Stimulated activated CD8-positive, alpha-beta memory T cell treated with anti-CD3 and anti-CD28 coated beads, Interleukin-7, amount 100 ng/mL, for 1 hour (primary cell): ENCODE measurements at places on chromosomes 6 and 20.

DNA sequence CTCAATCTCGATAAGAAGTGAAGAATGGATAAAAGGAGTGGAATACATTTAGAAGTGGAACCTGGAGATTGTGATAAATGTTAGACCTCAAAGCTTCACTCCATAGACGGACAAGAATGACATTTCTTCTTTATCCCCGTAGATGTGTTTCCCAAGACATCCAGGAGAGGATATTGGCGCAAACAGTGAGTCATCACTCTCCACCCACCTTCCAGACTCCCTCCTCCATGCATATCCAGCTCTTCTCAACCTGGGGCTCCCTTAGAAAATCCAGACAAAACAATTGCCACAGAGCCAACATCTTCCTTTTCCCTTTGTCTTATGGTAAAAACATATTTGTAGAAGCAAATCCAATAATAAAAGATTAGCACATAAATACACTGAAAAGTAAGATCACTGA lies 586.1 kb downstream of the PTPRT start:
- DNase-seq = no peak

- no peak for DNase-seq
Measured at GRCh38 chr6:4359108-4359730, 223.8 kb upstream of the ECI2 start.

- DNase-seq = no peak
Measured at GRCh38 chr20:44756011-44756688, 10.5 kb downstream of the KCNK15 start.

- no peak for DNase-seq
Measured at GRCh38 chr6:149111556-149112115, 205.9 kb upstream of the TAB2 start.

DNA sequence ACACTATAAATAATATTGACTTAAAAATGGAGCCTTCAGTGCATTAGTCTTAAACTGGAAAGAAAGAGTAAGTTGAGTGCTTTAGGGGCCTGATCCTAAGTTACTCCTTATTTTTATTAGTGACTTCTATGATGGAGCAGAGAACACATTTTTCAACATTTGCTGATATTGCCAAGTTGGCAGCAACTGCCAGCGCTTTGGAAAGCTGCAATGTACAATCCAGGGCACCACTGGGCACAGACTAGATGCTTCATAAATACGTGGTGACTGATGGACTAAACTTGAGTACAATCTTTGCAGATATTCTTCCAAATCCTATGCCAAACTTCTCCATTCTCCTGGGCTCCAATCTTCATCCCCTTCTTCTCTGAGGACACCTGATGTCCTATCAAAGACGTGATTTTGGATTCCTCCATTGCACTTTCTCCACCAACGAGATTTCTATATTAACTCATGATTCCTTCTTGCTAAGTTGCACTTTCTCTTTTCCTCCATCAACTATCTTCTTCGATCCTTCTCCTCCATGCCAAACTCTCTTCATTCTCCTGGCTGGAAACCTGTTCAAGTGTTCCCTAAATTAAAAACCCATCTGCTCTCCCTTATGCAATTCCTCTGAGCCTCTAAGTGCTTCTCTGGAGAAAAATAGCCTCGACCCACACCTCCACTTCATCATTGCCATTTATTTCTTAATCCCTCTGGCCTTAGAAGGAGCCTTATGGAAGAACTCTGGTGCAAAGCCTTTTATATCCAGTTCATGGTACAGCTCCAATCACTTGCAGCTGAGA lies 28.5 kb upstream of the PAK5 start:
- DNase-seq = no peak

- no peak for DNase-seq
Measured at GRCh38 chr6:148441454-148441911, 98.8 kb downstream of the SASH1 start.

DNA sequence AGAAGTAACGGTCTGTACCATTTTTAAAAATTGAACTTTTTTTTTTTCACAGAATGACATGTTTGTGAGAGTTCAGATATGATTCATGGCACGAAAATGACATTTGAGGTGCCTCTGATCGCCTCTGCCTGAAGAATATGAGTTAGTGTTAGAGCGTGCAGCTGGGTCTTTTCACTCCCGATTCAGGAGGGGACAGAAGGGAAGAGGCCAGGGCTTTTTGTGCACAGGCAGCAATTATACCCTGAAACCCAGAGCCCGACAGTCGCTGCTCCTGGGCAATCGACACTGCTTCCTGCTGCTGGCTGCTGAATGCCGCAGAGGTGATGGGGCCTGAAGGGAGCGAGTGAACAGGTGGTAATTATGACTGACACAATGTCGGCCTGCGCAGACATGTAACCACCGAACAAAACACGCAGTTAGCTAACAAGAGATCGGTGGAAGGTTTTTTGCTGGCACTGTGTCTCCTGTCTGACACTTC lies 652.0 kb upstream of the NOX3 start:
- DNase-seq = no peak

DNA sequence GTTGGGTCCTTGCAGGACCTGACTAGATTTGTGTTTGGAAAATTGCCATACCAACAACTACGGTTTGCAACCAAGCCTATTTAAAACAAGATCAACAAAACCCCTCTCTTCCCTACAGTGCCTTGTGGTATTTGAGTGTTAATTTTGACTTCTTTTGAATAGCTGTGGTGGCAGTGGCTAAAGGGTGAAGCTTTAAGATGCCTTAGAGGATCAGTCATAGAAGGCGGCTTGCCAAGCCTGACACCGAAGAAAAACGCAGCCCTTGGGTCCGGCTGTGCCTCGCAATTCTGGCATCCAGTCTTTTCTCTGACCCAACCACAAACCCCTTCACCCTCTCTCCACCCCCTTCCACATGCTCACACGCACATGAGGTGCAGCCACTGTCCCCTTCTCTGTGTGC lies 32.6 kb downstream of the BMP6 start:
- no peak for DNase-seq

DNA sequence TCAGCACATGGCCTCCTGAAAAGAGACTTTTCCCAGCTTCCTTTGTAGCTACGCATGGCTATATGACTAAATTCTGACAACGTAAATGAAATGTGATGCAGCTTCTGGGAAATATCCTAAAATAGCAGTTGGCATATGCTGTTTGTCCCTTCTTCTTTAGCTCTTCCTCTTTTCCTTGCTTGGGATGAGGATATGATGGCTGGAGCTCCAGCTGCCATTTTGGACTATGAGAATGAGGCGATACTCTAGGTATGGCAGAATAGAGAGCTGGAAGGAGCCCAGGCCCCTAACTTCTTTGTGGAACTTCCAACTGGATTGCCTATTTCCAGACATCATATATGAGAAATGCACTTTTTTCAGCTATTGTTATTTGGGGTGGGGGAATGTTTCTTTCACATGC lies 5.3 kb upstream of the ZFP64 start:
- DNase-seq = no peak

- DNase-seq = no peak
Measured at GRCh38 chr20:17873410-17874270, 95.0 kb downstream of the SNX5 start.

GRCh38 chr20:9035126-9035525 lies 33.8 kb upstream of the PLCB4 start:
- no peak for DNase-seq

GRCh38 chr20:15555913-15556312 lies 1017.3 kb downstream of the KIF16B start:
- DNase-seq = no peak

DNA sequence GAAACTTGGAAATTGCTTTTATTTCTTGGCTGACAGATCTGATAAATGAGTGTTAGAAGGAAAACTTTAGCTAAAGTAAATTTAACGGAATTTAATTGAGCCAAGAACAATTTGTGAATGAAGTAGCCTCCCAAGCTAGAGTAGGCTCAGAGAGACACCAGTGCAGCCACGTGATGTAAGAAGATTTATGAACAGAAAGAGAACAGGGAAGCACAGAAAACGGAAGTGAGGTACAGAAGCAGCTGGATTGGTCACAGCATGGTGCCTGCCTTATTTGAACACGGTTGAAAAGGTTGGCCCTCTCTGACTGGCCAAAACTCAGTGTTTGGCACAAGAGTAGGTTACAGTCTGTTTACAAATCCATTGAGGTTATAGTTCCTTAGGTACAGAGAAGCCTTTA lies 29.5 kb upstream of the IFNGR1 start:
- DNase-seq = no peak

DNA sequence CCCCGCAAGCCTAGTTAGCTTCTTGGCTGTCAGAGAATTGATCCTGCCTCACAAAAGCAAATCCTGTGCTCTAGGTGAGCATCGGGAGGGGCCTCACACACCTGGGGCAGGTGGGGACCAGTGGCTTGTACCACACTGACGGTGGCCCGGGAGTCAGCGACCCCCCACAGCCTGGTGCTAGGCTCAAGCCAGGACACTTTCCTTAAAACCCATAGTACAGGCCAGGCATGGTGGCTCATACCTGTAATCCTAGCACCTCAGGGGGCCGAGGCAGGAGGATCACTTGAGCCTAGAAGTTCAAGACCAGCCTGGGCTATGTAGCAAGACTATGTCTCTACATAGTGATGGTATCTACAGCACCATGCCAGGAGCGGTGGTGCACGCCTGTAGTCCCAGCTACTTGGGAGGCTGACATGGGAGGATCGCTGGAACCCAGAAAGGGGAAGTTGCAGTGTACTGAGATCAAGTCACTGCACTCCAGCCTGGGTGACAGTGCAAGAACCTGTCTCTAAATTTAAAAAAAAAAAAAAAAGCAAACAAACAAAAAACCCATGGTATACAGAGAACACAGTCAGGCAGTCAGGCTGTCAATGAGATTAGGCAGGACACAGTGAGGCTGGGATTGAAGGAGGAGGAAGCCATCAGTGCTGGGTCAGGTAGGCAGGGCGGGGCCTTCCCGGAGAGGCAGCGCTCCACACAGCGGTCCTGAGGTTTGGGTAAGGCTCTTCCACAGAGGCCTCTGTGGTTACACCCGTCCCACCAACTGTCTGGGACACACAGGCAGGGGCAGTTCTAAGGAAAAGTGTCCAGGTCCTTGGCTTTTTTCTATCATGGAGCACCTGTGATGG lies 41.3 kb downstream of the SYNJ2 start:
- DNase-seq = no peak
